ENCODE measurements at places on chromosomes 2 and 18. TPM values are rescaled to one million over a fixed set of nuclear protein-coding genes. Genes with fewer than 3 reads are reported as not detected.

Gene RND3
- total RNA-seq, result 154 TPM

- ATAC-seq, result no peak
- H3K4me3 ChIP-seq, result no peak overlapping the region
- H3K27me3 ChIP-seq, result no peaks in the 10 kb centered on the region
These were observed 745.9 kb upstream of the SLC8A1 start for GRCh38 chr2:41197781-41198180.

- H3K36me3 ChIP-seq, result no peaks in the 10 kb centered on the region
- H3K4me1 ChIP-seq, result peaks cover 22% of the 10 kb centered on the region
- peak overlapping the region; percentile 96 for H3K27ac ChIP-seq
These were observed 83.5 kb upstream of the MCFD2 start for GRCh38 chr2:46999084-46999483.

GRCh38 chr2:95074663-95075439, 46.8 kb downstream of the MRPS5 start:
- H3K4me3 ChIP-seq, result no peak overlapping the region
- peaks cover 72% of the 10 kb centered on the region for H3K27me3 ChIP-seq
- no peaks in the 10 kb centered on the region for H3K36me3 ChIP-seq
- no peaks in the 10 kb centered on the region for H3K4me1 ChIP-seq
